ENCODE measurements at places on chromosomes 7 and 10.

DNA sequence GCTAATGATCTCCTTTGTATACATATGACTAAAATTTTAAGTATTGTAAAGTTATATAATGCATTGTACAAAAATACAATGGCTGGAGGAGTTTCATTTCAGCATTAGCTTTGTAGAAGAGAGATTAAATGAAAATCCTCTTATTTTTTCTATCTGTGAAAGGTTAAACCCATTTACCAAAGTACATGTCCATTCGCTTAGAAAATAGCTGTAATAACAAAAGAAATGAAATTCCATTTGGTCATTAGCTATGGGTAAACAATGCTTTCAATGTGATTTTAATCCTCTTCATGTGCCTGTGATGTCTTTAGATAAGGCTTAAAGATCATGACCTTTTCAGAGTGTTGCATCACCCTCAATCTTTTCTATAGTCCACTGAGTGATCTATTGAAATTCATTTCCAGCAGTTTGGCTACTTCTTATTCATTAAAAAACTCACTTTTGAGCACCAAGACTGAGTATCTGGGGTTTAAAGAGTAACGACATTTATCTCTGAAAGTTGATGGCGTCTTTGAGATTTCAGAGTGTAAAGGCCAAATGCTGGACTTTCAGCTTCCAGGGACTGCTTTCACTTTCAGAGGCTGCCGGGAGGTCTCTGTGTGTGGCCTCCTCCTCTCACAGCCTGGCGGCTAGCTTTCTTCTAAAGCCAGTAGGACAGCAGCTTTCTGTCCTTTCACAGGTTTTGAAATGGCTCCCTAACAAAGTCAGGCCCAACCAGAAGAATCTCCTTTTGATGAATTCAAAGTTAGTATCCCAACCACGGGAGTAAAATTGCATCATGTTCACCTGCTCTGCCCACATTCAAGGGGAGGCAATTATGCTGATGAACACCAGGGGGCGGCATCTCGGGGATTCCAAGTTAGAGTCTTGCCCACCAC, 701.4 kb upstream of the COBL start:
- peak; percentile 5 for DNase-seq

GRCh38 chr7:24817339-24817738, 60.1 kb upstream of the GSDME start:
- DNase-seq = no peak

- no peak for DNase-seq
Observed at GRCh38 chr7:143974459-143974858, 19.8 kb downstream of the OR2F1 start.

GRCh38 chr10:128049226-128050120, 76.8 kb downstream of the MKI67 start:
- no peak for DNase-seq

GRCh38 chr10:61417661-61418060, 35.5 kb downstream of the TMEM26 start:
- DNase-seq = no peak

DNA sequence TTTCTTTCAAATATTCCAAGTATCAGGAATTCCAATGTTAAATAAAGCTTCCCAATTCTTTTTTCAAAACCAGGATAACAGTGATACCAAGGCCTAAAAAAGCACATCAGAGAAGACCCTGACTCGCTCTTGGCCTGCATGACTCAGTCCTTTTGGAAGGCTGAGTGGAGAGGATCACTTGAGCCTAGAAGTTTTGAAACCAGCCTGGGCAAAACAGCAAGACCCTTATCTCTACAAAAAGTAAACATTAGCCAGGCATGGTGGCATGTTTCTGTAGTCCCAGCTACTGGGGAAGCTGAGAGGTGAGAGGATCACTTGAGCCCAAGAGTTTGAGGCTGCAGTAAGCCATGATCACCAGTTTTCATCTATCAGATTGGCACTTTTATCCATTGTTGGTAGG, 18.7 kb downstream of the NFE2L3 start:
- no peak for DNase-seq

DNA sequence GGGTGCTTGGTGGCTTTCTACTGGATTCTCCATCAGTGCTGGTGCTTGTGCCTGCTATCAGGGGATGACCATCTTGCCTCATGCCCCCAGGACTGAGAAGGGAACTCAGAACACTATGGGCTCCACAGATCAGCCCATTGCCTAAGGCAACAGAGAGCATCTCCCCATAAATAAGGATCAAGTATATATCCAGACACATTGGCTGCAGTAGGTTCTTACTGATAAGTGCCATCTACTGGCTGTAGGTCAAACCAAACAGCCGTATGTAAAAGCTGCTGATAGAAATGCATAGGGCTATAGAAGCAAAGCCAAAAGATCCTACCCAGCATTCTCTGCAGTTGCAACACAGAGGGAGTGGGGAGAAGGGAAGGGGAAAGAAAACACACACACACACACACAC, 153.7 kb downstream of the CDK14 start:
- no peak for DNase-seq

DNA sequence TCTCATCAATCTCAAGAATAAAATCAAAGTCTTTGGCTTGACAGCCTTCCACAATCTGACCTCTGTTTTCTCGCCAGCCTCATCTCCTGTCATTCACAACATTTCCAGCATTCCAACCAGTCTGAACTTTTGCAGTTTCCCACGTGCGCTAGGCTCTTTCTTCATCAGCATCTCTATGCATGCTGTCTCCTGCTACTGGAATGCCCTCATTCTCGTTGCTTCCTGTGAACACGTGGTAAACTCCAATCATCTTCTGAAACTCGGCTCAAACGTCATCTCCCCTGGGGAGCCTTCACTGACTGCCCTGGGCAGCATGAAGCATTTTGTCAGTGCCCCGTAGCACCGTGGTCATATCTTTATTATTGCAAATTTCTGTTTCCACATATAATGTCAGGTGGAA, 12.2 kb upstream of the RSBN1L start:
- DNase-seq = no peak

- DNase-seq = no peak
Observed at GRCh38 chr10:43863270-43863669, 214.6 kb upstream of the ZNF32 start.

DNA sequence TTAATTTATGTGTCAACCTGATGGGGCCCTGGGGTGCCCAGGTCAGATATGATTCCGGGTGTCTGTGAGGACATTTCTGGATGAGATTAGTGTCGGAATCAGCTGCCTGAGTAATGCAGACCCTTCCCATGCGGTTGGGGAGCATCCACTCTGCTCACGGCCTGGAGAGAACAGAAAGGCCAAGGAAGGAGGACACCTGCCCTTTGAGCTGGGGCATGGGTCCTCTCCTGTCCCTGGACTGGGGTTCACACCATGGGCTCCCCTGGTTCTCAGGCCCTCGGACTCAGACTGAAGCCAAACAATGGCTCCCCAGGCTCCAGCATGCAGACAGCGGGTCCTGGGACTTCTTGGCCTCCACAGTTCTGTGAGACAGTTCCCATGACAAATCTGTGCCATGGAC, 94.3 kb downstream of the BMS1 start:
- DNase-seq = no peak

DNA sequence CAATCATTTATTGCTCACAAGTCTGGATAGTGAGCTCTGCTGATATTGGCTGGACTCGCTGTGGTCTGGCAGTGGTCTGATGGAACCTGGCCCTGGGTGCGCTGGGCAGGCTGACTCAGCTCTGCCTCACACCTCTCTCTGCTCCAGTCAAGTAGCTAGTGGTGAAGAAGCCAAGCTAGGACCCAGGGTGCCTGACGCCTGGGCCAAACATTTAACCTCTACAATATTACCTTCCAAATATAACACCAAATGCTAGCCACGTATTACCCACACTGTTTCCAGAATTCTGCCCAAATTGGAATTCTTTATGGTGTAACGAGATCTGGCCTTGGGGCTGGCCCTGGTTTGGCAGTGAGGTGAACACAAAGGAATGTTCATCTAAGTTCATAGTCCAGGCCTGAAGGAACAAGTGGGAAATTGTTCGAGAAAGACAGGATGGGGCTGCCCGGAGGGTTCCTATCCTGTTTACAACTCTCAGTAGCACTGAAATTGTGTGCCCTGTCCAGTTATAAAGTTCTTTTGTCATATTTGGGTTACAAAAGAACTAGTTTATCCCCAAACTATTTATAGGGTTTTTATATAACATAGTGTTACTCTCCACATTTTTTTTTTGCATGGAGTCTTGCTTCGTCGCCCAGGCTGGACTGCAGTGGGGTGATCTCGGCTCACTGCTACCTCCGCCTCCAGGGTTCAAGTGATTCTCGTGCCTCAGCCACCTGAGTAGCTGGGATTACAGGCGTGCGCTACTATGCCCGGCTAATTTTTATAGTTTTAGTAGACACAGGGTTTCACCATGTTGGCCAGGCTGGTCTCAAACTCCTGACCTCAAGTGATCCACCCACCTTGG, 16.3 kb downstream of the OR2AE1 start:
- no peak for DNase-seq

DNA sequence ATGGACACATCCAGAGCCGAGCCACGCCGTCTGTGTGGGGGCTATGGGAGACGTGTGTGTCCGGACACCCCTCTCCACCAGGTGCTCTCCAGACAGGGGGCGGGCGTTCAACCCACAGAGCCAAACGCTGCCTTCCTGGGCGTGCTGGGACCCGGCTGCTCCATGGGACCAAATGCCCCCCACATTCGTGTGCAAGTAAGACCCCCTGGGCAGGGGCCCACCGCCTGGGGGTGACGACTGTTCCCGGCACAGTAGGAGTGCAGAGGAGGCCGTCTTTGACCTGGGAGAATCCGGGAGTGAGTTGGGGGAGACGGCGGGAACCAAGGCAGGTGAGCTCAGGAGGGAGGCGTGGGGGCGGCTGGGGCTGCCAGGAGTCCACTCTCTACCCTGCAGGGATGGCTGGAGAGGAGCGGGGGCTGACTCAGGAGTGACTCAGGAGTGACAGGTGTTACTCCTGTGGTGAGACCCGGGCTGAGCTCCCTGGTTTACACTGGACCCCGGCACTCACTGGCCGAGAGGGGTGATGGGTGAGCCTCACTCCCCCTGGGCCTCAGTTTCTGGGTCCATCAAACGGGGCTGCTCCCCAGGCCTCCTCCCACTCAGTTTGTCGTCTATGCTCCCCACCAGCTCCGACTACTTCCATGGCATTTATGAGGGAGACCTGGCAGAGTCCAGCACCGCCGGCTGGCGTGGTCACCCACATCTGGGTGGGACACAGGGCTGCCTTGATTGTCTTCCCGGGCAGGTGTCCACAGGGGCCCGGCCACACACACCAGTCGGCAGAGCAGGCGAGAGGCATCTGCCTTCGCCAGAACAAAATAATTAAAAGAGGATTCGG, 95.0 kb downstream of the MICALL2 start:
- DNase-seq = no peak

DNA sequence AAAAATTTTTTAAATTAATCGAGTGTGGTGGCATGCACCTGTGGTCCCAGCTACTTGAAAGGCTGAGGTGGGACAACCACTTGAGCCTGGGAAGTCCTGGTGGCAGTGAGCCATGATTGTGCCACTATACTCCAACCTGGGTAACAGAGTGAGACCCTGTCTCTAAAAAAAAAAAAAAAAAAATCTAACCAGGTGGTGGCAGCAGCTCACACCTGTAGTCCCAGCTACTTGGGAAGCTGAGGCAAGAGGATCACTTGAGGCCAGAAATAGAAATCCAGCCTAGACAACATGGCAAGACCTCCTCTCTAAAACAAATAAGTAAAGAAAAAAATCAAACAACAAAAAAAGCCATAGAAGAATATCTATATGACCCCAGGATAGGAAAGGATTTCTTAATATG, 3.6 kb upstream of the MYOF start:
- DNase-seq = no peak

DNA sequence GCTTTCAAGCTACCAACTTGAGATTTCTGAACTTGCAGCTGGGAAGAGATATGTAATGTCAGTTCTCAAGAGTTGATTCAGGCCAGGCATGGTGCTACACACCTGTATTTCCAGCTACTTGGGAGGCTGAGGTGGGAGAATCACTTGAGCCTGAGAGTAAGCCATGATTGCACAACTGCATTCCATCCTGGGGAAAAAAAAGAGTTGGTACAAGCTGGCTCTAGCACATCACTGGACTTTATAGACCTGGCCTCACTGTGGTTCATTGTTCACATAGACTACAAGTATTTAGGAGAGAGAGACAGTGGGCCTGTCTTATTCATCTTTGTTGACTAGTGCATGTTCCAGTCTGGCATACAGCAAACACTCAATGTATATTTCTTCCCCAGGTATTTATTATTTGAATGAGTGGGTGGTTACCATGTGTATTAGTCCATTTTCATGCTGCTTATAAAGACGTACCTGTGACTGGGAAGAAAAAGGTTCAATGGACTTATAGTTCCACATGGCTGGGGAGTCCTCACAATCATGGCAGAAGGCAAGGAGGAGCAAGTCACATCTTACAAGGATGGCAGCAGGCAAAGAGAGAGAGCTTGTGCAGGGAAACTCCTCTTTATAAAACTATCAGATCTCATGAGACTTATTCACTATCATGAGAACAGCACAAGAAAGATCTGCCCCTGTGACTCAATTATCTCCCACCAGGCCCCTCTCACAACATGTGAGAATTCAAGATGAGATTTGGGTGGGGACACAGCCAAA, 176.5 kb downstream of the PFKFB3 start:
- no peak for DNase-seq

DNA sequence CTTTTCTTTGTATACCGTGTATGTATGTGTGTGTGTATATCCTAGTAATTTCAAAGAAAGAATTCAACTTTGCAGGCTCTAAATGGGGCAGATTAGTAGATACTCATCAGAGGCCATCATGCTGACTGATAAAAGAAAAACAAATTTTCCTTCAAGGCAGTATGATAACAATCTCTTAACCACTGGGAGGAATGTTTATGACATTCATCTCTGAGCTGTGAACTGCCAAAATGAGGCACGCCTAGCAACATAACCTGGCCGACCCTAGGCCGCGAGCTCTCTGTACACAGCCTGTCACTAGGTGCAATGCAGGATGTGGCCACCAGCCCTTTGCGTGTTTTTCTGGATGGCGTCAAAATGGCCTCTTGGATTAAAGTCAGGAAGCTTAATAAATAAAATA, 343.7 kb upstream of the GALNT17 start:
- DNase-seq = no peak

DNA sequence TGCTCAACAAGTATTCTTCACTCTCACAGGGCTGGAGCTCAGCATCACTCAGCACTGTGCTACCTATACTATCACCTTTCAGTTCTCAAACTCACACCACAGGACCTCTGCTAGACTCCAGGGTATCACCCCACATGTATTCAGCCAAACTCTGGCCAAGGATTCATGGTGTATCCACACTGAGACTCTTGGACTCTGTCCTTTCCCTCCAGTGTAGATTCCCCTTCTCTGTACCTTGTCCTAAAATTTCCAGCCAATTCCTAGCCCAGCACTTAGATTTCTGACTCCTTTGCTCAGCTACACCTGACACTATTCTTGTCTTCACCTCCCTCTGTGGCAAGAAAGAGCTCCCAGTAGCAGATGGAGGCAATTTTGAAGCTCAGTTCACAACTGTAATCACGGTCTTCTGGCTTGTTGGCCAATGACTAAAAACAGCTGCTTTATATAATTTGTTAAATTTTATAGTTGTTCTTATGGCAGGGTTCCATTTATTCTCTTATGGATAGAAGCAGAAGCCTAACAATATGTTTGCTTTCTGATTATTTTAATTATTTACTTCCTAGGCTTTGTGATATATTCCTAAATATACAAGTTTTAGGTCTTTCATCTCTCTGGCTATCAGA, 258.8 kb downstream of the THSD7A start:
- no peak for DNase-seq

GRCh38 chr7:36787933-36788378, 63.7 kb upstream of the AOAH start:
- DNase-seq = no peak

- no peak for DNase-seq
Observed at GRCh38 chr7:20284771-20285143, 45.9 kb upstream of the ITGB8 start.
